ENCODE measurements at places on chromosomes 2 and 18.

DNA sequence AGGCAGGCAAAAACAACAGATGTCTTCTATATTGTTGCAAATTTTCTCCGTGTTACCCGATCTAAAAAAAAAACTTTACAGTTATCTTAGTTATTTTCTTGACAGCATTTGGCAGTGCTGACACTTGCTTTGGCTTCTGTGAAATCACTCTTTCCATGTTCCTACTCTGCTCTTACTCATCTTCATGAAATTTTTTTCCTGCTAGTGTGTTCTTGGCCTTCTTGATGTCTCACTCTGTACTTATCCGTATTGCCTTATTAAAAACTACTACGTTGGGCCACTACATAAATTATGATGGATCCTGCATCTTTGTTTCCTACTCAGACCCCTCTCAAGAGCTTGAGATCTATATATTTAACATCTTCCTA is 134.4 kb downstream of the IKZF2 start:
- DNase-seq, result no peak

DNA sequence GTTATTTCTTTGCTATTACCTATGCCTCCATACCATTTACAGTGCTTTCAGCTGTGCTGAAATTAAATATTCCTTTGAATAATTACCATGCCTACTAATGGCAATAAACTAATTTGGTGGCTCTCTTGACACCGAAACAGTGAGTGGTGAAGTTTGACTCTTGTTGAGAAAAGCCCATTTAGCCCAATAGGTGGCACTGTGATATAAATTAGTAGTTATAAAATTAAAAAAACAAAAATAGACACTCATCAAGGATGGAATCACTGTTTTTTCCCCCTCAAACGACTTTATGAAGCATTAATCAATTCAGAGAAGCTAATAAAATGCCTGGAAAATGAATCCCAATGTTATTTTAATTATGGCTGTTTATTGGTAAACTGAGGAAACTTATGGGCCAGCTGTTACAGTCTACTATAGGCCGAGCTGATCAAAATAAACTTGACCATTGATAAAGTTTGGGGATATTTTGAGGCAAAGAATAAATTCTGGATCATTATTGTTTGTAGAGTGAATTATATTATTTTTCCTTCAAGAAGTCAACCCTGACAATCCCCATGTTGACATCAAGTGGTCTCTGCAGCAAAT is 339.6 kb downstream of the TRIB2 start:
- no peak for DNase-seq

DNA sequence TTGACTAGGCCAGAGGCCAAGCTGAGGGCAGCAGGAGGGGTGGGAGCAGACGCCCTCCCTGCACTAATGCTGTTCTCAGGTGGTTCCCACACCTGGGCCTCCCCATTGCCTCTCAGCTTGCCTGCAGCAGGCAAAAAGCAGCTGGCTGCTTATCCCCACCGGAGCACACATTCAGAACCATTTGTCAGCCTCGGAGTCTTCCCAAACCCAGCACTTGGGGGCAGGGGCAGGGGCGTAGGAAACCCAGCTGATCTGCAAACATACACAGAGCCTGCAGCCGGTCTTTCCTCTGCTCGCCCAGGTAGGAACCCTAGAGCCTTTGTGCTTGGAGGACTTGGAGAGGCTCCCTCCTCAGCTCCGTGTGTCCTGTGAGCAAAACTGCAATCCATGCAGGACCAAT is 249.8 kb downstream of the CYP26B1 start:
- no peak for DNase-seq

GRCh38 chr2:19505-19904 is 26.8 kb downstream of the FAM110C start:
- DNase-seq, result no peak

DNA sequence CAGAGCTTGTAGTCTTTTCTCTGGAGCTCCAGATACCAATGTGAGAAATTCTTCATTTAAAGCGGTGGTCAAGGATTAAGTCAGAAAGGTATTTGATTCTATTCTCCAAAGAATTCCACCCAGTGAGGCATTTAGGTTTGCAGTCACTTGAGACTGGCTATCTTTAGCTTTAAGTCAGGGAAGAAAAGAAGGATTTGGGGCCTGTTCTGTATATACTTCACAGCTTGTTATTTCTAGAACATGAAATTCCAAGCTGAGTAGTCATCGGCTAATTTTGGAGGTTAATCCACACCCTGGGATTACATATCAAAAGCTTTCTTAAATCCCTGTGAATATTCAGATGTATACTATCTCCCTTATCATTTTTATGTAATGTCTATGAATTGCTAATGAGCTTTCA is 39.4 kb downstream of the MYOM1 start:
- DNase-seq, result no peak

DNA sequence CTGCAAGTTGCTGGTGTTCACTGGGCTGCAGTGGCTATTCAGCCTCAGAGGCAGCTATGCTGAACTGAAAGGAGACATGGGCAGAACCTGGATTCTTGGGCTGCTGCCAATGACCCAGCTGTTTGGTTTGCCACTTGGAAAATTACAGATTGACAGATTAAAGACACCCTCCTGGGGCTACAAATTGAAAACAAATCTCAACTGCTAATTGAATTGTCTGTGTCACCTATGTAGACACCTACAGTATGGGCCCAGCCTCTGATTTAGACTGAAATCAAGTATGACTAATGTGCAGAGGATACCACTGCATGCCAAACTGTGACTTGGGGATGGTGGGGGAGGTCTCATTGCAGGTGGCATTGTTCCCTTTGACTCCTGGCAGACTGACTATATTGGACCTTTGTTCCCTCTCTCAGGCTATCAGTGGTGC is 42.8 kb downstream of the ITSN2 start:
- DNase-seq, result no peak

DNA sequence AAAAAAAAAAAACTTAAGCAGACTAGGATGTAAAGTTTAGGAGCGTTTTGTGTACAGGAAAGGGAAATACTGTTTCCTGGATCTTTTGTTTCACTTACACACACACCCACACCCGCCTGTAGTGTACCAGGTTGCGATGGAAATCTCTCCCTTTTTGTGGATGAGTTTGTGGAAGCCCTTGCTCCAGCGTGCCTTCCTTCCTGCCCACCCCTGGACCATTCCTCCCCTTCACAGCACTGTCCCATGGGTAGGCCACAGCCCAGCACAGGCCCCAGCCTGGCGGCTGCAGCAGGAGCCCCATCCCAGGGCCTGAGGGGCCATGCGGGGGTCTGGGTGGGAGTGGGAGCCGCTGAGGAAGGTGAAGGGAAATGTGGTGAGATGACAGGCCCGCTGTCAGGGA is 15.1 kb downstream of the MALL start:
- no peak for DNase-seq

- DNase-seq, result no peak
Observed at GRCh38 chr2:237150831-237151375, 65.2 kb downstream of the COPS8 start.

DNA sequence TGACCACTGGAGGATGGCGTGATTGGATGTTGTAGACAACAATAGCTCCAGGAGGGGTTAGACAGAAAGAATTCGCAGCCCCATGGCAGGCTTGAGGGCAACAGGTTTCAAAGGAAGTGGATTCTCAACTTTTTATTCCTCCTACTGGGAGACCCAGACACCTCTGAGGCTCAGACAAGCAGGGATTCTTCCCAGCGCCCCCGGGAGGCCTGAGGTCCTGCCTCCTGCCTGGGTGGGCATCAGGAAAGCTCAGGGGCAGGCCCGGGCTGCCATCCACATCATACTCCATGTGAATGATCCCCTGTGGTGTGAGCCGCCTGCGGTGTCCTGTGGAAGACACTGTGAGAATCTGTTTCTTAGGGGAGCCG is 203.5 kb downstream of the CYP26B1 start:
- DNase-seq, result no peak

DNA sequence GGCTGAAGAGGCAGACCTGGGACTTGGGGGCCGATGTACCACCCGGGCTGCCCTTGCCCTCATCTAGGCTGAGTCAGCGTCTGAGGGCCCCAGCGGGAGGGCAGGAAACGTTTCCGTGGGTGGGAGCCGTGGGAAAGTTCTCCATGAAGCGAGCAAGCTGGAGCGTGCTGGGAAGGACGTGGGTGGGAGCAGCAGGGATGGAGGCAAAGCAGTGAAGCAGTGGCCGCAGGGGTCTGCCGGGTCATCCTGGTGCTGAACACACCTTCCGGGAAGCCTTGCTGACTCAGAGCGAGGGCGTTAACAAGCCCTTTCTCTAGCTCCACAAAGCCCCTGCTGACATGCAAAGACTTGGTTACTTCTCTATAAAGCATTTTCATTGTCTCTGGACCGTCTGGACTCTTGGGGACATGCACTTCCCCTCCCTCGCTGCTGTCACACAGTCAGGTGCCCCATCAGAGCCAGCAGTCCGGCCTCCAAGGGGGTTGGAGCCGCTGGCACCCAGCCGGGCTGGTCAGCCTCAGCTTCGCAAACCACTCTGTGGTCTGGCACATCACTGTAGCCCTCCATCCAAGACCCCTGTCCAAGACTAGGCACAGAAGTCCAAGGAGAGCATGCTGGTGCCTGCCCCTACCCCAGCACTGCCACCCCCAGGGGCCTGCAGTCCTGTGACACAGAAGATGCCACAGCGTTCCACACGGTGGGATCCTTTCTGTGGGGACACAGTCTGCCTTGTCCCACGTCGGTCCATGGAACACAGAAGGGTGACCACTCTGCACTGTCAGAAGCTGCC is 115.1 kb upstream of the GPC1 start:
- DNase-seq, result no peak

- DNase-seq, result no peak
Observed at GRCh38 chr2:190511104-190511503, 23.4 kb downstream of the NEMP2 start.

GRCh38 chr2:102147935-102148334 is 5.4 kb downstream of the IL1R1 start:
- no peak for DNase-seq

DNA sequence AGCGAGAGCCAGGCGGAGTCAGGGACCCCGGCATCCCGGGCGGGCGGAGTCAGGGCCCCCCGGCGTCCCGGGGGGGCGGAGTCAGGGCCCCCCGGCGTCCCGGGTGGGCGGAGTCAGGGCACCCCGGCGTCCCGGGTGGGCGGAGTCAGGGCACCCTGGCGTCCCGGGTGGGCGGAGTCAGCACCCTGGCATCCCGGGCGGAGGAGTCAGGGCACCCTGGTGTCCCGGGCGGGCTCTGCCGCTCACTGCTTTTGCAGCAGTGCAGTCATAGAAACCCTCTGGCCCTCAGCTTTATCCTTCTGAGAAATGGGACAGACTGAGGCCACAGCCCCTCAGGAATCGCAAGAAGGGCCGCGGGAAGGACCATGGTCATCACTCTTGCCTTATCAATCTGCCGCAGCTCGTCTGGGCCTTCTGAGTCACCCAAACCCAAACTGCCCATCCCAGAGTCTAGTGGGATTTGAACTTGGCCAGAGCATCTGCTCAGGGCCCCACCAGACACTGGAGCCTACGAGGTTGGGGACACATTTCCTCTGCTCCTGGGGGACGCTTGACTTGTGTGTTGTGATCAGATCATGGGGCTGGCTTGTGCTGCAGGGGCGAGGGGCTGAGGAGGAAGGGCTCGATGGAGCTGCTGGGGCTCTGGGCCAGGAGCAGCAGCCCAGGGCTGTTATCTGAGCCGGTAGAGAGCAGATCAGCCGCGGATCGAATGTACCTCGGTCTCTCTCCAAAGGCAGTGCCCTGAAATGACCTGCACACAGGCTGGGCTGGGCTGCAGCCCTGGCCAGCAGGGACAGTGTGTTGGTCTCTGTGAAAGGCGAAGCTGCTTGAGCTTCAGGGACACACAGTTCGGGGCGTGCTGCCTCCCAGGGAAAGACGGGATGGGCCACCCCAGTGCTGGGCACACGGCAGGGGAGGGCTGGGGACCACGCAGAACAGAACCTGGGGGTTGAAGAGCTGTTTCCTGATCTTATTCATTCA is 290.1 kb upstream of the HDAC4 start:
- DNase-seq, result no peak

DNA sequence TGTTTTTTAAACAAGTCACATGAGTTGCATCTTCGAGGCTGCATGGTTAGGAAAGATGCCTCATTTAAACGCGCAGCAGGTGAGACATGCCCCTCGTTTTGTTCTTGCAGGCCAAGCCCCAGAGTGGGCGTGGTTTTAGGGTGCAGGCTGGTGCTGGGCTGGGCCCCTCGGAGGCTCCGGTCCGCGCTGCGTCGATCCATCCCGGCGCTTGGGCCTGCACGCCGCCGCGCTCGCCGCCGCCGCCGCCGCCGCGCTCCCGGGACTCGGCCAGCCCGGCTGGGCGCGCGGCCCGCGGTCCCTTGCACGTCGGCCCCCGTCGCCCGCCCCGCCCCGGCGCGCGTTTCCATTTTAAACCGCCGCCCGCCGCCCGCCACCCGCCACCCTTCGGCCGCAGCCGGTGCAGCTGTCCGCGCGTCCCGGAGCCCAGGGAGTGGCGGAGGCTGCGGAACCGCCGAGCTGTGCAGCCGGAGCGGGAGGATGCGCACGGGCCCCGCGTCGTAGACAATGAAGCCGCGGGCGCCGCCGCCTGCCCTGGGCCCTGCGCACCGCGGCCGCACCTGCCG is 175.5 kb downstream of the AGAP1 start:
- DNase-seq, result peak; percentile 48

DNA sequence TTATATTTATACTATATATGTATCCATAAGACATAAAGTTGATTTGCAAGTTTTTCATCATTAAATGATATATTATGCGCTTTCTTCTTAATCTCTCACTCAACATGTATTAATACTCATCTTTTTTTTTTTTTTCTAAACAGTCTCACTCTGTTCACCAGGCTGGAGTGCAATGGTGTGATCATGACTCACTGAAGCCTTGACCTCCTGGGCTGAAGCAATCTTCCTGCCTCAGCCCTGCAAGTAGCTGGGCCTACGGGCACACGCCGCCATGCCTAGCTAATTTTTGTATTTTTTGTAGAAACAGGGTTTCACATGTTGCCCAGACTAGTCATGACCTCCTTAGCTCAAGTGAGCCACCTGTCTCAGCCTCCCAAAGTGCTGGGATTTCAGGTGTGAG is 51.4 kb upstream of the MAP4K3 start:
- no peak for DNase-seq

DNA sequence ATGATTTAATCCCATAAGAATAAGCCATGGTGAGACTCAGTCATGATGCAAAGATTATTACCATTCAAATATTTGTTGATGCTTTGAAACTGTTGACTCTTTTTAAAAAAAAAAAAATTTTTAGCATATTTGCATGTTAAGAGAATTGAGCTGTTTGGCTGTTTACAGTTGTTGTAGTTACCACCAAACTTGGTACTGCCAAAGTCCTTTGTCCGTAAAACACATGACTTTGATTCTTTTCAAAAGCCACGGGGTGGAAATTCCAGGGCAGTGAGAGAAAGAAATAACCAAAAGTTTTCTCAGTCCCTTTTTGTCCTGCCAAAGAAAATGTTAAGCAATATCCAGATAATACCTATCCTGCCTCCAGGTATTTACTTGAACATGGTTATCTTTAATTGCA is 474.8 kb downstream of the METTL4 start:
- DNase-seq, result no peak

- DNase-seq, result no peak
Observed at GRCh38 chr2:55063226-55063625, 13.0 kb upstream of the RTN4 start.

- DNase-seq, result no peak
Observed at GRCh38 chr2:102436323-102436722, 13.4 kb downstream of the IL18RAP start.

- DNase-seq, result no peak
Observed at GRCh38 chr2:76572981-76573380, 862.3 kb upstream of the GCFC2 start.

All from amygdala (tissue), 56 donors.